Activated CD8-positive, alpha-beta T cell treated with anti-CD3 and anti-CD28 coated beads, Interleukin-2, amount 10 ng/mL, durations not matched to agents 7 days and 5 days (primary cell): ENCODE measurements at places on chromosomes 6 and 20. TPM values are rescaled to one million over a fixed set of nuclear protein-coding genes. Genes with fewer than 3 reads are reported as not detected.

Gene LHFPL5
- not detected for total RNA-seq

Gene PRRT1
- total RNA-seq: 0.37 TPM

Gene ESR1
- 0.71 TPM for total RNA-seq

Gene SYCP2L
- total RNA-seq: not detected

Gene WFDC5
- not detected for total RNA-seq

Gene MOG
- not detected for total RNA-seq

Gene HLA-DOA
- total RNA-seq: 3.3 TPM

Gene PKIB
- total RNA-seq: 0.76 TPM

Gene IYD
- not detected for total RNA-seq

Gene ADA
- 110 TPM for total RNA-seq

Gene WFDC12
- not detected for total RNA-seq

Gene STMND1
- not detected for total RNA-seq

Gene PDYN
- total RNA-seq: not detected

Gene SLC22A7
- not detected for total RNA-seq

Gene NKAIN2
- not detected for total RNA-seq

Gene SLC26A8
- not detected for total RNA-seq

Gene CAPN11
- 0.58 TPM for total RNA-seq

Gene SASH1
- total RNA-seq: not detected

Gene PRL
- not detected for total RNA-seq

Gene CST5
- total RNA-seq: not detected

Gene EYS
- total RNA-seq: not detected

Gene BPI
- not detected for total RNA-seq

Gene PBOV1
- not detected for total RNA-seq

Gene CST8
- total RNA-seq: not detected

Gene ELOVL4
- 0.55 TPM for total RNA-seq

Gene KIF25
- total RNA-seq: not detected

Gene ATP6V1G2
- total RNA-seq: 2.5 TPM

Gene RSPH4A
- 0.18 TPM for total RNA-seq

Gene TSBP1
- total RNA-seq: not detected

Gene SLC24A3
- total RNA-seq: not detected

Gene TGM6
- not detected for total RNA-seq

Gene GJA1
- not detected for total RNA-seq

Gene GHRH
- not detected for total RNA-seq

Gene ARHGAP40
- not detected for total RNA-seq

Gene ENPP5
- not detected for total RNA-seq

Gene TUBB1
- not detected for total RNA-seq

Gene SLC17A1
- not detected for total RNA-seq

Gene OR2B2
- total RNA-seq: not detected

Gene SFTA2
- total RNA-seq: not detected

Gene CFAP61
- not detected for total RNA-seq

Gene MUC22
- total RNA-seq: not detected

Gene PREX1
- total RNA-seq: 152 TPM

Gene SEMG1
- total RNA-seq: not detected

Gene LTA
- total RNA-seq: 19.4 TPM

Gene NKAIN4
- total RNA-seq: not detected

Gene NOX3
- not detected for total RNA-seq
